ENCODE measurements at places on chromosomes 1 and 21.

GRCh38 chr1:68117416-68117815 lies 67.0 kb upstream of the DIRAS3 start:
- DNase-seq, result no peak

DNA sequence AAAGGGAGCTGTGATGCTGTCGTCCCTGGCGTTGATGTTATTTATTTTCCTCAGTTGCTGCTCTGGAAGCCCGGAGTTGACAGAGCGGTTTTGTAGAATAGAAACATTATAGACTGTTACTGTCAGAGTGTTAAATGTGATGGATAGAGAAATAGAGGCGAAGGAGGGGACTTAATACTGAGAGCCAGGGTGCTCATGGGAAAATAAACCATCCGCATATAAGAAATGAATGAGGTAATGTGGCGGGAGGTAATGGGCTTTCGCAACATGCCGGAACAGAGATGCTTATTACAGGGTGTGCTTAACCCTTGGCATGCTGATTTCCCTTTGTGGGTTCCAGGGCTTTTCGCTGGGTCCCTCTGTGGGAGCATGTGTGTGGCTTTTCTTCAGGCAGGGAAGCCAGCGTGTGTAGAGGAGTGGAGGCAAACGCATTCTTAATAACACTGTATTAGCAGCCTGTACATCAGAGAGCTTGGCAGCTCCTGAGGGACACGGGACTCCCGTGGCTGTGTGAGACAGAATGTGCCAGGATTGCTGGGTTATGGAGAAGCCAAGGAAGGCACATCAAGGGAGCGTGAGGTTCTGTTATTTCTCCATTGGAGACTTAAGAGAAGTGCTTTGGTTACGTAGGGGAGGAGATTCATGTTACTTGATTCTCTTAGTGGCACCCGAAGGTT lies 141.0 kb downstream of the PBX1 start:
- no peak for DNase-seq

DNA sequence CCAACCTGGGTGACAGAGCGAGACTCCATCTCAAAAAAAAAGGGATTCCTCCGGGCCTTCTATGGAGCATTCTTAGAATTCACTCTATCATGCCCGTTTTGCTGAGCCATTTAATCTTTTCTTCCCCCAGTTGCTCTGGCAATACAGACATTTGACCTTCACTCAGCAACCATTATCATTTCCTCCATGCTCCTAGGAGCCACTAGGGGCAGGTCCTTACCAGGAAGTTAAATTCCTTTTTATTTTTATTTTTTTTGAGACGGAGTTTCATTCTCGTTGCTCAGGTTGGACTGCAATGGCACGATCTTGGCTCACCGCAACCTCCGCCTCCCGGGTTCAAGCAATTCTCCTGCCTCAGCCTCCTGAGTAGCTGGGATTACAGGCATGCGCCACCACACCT lies 9.7 kb upstream of the CGN start:
- no peak for DNase-seq

GRCh38 chr1:39470040-39470439 lies 21.4 kb upstream of the BMP8A start:
- no peak for DNase-seq

DNA sequence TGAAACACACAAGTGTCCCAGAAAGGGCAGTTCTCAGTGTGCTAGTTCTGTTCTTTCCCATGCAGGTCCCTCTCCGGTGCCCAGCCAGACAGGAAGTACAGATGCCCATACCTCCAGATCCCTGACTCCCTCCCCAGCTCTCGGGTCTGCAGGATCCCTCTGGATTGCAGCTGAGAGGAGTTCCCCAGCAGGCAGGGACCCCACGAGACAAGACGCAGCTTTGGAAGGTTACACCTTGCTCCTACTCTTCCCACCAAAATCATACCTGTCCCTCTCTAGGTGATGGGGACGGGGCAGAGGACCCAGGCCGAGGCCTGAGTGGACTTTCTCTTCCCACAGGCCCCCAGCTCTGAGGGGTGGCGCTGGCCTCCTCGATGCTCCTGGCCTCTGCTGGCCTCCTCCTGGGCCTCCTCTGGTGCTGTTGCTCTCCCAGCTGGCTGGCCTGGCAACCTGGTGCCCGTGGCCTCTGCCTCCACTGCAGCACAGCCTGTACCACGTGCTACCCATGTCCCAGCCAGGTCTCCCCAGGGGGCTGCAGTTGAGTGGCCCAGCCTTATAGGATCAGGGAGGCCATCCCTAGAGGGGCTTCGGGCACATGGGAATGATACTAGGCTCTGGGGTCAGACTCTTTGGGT lies 9.4 kb downstream of the LDLRAD2 start:
- DNase-seq, result no peak

GRCh38 chr1:21734526-21734925 lies 48.4 kb downstream of the USP48 start:
- no peak for DNase-seq

DNA sequence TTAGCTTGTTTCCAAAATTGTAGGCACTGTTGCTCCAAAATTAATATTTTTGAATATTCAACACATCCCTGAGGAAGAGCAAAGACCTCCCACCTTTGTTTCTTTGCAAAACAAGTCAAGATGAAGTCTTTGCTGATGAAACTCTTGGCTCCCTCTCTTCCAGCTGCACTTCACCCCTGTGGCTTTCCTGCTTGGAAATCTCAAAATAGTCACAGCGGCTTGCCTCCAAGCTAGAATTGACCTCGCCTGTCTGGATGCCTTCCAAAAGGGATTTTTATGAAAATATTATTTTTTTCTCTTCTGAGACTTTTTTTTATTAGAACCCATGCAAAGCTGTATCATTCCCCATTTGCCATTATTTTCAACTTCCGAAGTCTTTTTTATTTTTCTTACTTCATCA lies 71.1 kb upstream of the MROH9 start:
- no peak for DNase-seq

- no peak for DNase-seq
These were observed 64.8 kb downstream of the PIK3R3 start for GRCh38 chr1:46067652-46068051.

DNA sequence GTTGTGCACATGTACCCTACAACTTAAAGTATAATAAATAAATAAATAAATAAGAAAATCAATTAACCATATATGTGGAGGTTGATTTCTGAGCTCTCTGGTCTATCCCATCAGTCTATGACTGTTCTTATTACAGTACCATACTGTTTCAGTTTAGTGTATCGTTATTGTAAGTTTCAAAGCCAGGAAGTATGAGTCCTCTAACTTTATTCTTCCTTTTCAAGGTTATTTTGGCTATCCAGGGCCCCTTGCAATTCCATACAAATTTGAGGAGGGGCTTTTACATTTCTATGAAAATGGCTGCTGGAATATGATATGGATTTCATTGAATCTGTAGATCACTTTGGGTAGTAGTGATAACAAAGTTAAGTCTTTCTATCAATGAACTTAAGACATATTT lies 96.9 kb upstream of the BCL9 start:
- no peak for DNase-seq

DNA sequence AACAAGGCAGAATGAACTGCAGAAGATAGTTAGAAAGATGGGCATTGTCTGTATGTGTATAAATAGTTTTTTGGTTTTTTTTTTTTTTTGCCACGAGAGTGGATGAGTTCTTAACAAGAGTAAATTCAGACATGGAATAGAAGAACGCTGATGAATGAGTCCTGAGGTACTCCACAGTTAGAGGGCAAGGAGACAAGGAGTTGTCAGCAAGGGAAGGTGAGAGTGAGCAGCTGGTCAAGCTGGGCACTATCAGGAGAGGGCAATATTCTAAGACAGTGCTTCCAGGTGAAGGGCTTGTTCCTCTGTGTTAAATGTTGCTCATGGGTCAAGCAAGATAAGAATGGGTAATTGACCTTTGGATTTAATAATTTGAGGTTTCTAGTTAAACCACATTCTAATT lies 138.6 kb upstream of the FAM78B start:
- DNase-seq, result no peak

DNA sequence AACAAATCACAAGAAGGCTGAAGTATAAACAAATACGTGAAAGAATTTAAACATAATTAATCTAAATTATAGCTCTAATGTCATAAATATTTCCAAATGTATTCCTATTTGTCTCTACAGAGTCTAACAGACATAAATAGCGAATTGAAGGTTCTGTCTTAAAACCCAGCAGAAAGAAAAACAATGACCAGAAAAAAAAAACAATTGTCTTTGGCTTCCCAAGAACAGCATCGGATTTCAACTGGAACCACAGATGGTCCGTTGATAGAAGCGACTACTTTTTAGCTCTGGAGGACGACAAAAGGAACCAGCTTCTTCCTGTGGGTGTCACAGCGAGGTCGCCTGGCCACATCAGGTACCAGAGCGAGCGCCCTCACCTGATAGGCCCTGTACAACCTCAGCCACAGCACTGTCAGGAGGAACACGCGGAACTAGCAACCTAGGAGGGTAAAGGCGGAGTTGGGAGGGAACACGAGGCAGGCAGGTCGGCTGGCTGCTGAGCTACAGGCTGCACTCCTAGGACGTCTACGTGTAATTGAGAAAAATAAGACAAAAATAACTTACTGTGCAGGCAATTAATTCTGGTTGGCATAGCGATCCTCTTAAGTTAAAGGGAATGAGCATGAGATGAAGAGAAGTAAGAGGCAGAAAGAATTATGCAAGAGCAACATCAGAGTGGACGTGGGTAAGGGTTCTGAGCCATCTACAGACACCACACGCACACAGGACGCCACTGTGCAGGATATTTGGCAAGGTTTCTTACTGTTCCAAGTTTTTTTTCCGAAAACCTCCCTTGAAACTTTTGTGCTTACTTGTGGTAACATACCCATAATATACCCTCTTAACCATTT lies 16.7 kb upstream of the PRDM15 start:
- DNase-seq, result no peak

DNA sequence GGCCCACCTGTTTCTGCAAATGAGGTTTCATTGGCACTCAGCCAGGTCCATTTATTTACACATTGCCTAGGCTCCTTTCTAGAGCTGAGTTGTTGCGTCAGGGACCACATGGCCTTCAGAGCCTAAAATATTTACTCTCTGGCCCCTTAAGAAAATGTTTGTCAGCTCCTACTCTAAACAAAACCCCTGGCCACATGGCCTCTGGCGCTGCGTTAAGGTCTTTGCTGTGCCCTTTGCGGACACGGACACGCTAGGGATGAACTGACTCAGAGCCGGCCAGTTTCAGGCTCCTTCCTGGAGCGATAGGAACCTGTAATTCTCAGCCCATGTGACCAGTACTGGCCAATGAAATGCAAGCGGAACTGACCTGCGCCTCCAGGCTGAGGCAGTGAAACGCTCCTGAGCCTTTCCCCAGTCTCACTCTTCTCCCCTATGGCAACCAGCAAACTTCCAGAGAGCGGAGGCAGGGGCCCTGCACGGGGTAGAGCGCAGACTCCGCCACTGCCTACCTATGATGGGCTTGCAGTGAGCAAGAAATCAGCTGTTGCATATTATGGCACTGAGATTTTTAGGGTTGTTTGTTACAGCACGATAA lies 160.3 kb downstream of the ETS2 start:
- no peak for DNase-seq

DNA sequence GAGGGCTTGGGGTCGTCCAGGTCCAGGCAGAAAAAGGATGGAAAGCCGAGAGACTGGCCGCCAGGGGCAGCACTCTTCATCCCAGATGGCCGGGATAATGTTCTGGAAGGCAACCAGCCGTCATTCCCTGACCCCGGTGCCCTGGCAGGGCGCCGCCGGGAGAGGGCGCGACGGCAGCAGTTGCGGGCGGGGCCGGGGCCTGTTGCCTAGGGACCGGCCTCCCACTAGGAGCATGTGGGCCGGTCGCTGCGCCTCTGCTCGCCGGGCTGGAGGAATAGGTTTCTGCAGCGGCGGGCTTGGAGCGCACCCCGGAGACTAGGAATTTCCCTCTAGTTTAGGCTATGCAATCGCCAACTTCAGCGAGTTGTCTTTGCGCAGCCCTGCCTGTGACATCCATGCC lies 11.0 kb downstream of the DMRTB1 start:
- no peak for DNase-seq

DNA sequence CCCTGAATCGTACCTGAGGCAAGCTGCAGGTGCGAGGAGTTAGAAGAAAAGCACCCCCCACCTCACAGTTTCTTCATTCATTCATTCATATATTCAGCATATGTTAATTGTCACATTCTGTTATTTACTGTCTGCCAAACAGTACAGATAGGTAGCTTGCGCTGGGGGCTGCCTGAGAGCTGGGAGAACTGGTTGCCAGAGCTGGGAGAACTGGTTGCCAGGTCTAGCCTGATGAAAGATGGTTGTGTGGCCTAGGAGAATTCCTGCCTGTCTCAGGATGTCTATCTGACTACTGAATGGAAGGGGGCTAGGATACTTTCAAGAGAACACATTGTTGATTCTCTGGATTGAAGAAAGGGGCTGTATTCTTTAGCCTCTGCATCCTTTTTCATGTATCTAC lies 225.9 kb upstream of the POU3F1 start:
- no peak for DNase-seq

DNA sequence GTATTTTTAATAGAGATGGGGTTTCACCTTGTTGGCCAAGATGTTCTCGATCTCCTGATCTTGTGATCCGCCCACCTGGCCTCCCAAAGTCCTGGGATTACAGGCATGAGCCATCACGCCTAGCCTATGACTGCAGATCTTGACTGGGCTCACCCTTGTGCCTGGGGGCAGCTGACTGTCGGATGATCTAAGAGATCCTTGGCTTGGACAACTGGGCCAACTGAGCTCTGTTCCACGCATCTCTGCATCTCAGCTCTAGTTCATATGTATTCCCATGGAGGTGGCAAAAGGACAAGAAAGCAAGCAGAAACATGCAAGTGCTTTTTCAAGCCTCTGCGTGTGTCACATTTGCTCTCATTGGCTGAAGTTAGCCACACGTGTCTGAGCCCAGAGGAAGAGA lies 75.8 kb upstream of the SELENON start:
- no peak for DNase-seq

- no peak for DNase-seq
These were observed 54.8 kb downstream of the ATF6 start for GRCh38 chr1:161820914-161821313.

DNA sequence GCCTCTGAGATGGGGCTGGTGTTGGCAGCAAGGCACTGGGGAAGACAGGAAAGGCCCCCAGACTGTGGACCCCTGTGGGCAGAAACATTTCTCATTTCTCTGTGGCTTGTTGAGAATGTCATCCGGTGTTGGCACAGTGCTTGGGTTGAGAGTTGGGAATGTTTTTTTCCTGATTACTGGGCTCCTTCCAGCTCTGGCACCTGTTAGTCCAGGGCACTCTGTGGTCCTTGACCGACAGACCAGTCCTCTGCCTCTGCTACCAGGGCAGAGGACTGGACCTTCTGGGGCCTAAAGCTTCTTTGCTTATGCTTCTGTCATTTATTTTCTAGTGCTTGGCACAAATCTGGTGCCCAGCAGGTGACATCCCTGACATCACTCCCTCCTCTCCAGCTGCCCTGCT lies 4.8 kb upstream of the SPRR5 start:
- DNase-seq, result no peak
